ENCODE measurements at places on chromosomes 1 and 21. TPM values are rescaled to one million over a fixed set of nuclear protein-coding genes. Genes with fewer than 3 reads are reported as not detected.

TRIM45 gene
- 2.1 TPM for total RNA-seq

PADI4 gene
- 118 TPM for total RNA-seq

UTP25 gene
- 9.2 TPM for total RNA-seq

KCNK1 gene
- 2.0 TPM for total RNA-seq

PGM1 gene
- total RNA-seq, result 26.9 TPM

FAM167B gene
- 1.2 TPM for total RNA-seq

GUCA2B gene
- not detected for total RNA-seq

PRKAA2 gene
- 3.9 TPM for total RNA-seq

AMY1A gene
- not detected for total RNA-seq

ZNF683 gene
- not detected for total RNA-seq

CD101 gene
- 15.1 TPM for total RNA-seq

LAMC1 gene
- total RNA-seq, result 21.8 TPM

ZFYVE9 gene
- total RNA-seq, result 9.1 TPM

RGS16 gene
- 4.6 TPM for total RNA-seq

CROCC gene
- 30.4 TPM for total RNA-seq

STYXL2 gene
- not detected for total RNA-seq

WNT3A gene
- not detected for total RNA-seq

LPAR3 gene
- 0.24 TPM for total RNA-seq

MATN1 gene
- total RNA-seq, result 1.1 TPM

NHLH2 gene
- not detected for total RNA-seq

S100A7 gene
- total RNA-seq, result not detected

MAEL gene
- not detected for total RNA-seq

LRIG2 gene
- total RNA-seq, result 45.4 TPM

CFHR4 gene
- not detected for total RNA-seq

CFAP107 gene
- total RNA-seq, result not detected

KCNJ6 gene
- 0.14 TPM for total RNA-seq

TCHH gene
- 2.9 TPM for total RNA-seq

MCOLN2 gene
- total RNA-seq, result 16.7 TPM

INAVA gene
- total RNA-seq, result not detected

CYP4A11 gene
- total RNA-seq, result not detected

KANK4 gene
- 0.79 TPM for total RNA-seq

CRYBG2 gene
- total RNA-seq, result not detected

SPATA46 gene
- total RNA-seq, result not detected

AGT gene
- 0.26 TPM for total RNA-seq

ESPN gene
- total RNA-seq, result 1.6 TPM

SH3D21 gene
- 3.0 TPM for total RNA-seq

METTL18 gene
- total RNA-seq, result 12.1 TPM

LAD1 gene
- total RNA-seq, result not detected

MROH7 gene
- 1.8 TPM for total RNA-seq

MRTO4 gene
- total RNA-seq, result 12.1 TPM

KRTAP8-1 gene
- total RNA-seq, result not detected

ZC3H12A gene
- total RNA-seq, result 33.1 TPM

SLC6A17 gene
- total RNA-seq, result not detected

CHAF1B gene
- total RNA-seq, result 2.0 TPM

KRTAP13-2 gene
- total RNA-seq, result not detected

NOL9 gene
- 37.2 TPM for total RNA-seq

TMOD4 gene
- total RNA-seq, result 0.75 TPM

ANXA9 gene
- total RNA-seq, result 0.51 TPM

ELF3 gene
- total RNA-seq, result 1.4 TPM

PSMD4 gene
- total RNA-seq, result 124 TPM

OPRD1 gene
- total RNA-seq, result not detected
